ENCODE measurements at places on chromosomes 12 and 14.

DNA sequence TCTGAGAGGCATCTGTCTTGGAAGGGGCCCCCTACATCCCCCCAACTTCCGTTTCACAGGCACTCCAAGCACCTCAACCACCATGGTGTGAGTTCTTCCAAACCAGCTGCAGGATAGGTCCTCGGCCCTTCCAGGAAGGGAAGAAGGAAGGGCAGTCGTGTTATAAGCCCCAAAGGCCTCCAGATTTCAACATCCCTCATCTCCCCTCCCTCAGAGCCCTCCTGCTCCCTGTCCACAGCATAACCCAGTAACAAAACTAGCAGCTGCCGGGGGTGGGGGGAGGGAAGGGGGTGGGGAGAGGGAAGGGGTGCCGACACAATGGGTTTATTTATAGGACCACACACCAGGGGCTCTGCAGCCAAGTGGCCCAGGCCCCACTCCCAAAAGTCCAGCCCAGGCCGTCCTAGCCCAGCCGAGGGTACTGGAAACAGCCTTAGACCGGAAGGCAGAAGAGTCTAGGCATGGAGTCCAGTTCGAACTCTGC is 18.3 kb downstream of the NCKAP5L start:
- peak overlapping the region; percentile 55 for H3K27ac ChIP-seq
- DNase-seq, result no peak
- no peak overlapping the region for H3K4me3 ChIP-seq
- no peaks in the 10 kb centered on the region for H3K36me3 ChIP-seq
- H3K4me1 ChIP-seq, result peaks cover 13% of the 10 kb centered on the region

DNA sequence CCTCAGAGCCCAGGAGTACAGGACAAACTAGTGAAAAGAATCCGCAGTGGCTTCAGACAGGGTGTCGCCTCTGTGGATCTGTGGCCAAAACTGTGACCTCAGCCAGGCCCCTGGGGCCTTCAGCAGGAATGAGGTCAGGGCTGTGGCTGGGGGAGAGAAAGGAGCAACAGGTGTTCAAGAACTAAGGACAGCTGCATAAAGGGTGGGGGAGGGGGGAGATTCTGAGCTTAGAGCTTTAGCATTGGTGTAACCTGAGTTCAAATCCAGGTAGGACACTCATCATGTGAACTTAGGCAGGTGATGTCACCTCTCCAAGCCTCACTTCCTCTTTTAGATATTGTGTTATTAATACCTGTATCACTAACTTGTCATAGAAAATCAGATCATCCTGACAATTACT is 40.9 kb upstream of the CORO1C start:
- peaks cover 3% of the 10 kb centered on the region for H3K4me1 ChIP-seq
- no peak for DNase-seq
- H3K27ac ChIP-seq, result no peak overlapping the region
- H3K27me3 ChIP-seq, result peaks cover 6% of the 10 kb centered on the region

GRCh38 chr14:57391517-57392195 is 1.3 kb downstream of the NAA30 start:
- H3K4me3 ChIP-seq, result peak overlapping the region; percentile 78
- peaks cover 48% of the 10 kb centered on the region for H3K4me1 ChIP-seq
- no peaks in the 10 kb centered on the region for H3K27me3 ChIP-seq
- no peak for DNase-seq
- peaks cover 33% of the 10 kb centered on the region for H3K36me3 ChIP-seq
- peak overlapping the region; percentile 49 for H3K27ac ChIP-seq

DNA sequence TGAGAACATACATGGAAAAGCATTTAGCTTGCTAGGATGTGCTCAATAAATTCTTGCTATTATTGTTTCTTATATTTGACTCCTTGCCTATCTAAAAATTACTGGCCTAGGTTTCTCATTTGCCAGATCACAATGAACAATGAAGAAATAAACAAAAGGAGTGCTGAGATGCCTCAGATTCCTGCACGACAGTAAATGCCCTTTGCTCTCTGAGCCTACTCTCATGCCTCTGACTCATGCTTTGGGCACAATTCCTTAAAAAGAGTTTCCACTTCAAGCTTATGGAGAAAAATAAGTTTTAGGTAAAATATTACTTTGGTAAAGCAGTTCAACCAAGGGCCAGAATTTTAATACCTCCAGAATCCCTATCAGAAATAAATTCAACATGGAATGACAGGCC is 30.9 kb downstream of the GRIN2B start:
- DNase-seq, result no peak
- no peak overlapping the region for H3K27ac ChIP-seq
- no peaks in the 10 kb centered on the region for H3K36me3 ChIP-seq
- H3K27me3 ChIP-seq, result no peaks in the 10 kb centered on the region
- no peak overlapping the region for H3K4me3 ChIP-seq

- H3K27ac ChIP-seq, result no peak overlapping the region
- H3K4me3 ChIP-seq, result no peak overlapping the region
- no peak for DNase-seq
- H3K27me3 ChIP-seq, result peaks cover 51% of the 10 kb centered on the region
- H3K4me1 ChIP-seq, result no peaks in the 10 kb centered on the region
- no peaks in the 10 kb centered on the region for H3K36me3 ChIP-seq
These were observed 38.5 kb downstream of the SPTB start for GRCh38 chr14:64841121-64841651.

DNA sequence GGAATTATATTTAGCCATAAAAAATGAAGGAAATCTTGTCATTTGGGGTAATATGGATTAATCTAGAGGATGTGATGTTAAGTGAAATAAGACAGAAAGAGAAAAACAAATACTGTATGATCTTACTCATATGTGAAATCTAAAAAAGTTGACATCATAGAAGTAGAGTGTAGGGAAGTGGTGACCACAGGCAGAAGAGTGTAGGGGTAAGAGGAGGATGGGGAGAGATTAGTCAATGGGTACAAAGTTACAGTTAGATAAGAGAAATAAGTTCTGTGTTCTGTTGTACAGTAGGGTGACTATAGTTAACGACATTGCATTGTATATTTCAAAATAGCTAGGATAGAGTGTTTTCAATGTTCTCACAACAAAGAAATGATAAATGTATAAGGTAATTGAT is 87.0 kb downstream of the TSHR start:
- no peak for DNase-seq
- no peak overlapping the region for H3K27ac ChIP-seq
- no peaks in the 10 kb centered on the region for H3K36me3 ChIP-seq

GRCh38 chr12:10362828-10363657 is 26.8 kb downstream of the KLRK1 start:
- H3K27me3 ChIP-seq, result no peaks in the 10 kb centered on the region
- H3K4me1 ChIP-seq, result peaks cover 34% of the 10 kb centered on the region
- H3K27ac ChIP-seq, result peak overlapping the region; percentile 59
- peaks cover 60% of the 10 kb centered on the region for H3K36me3 ChIP-seq

DNA sequence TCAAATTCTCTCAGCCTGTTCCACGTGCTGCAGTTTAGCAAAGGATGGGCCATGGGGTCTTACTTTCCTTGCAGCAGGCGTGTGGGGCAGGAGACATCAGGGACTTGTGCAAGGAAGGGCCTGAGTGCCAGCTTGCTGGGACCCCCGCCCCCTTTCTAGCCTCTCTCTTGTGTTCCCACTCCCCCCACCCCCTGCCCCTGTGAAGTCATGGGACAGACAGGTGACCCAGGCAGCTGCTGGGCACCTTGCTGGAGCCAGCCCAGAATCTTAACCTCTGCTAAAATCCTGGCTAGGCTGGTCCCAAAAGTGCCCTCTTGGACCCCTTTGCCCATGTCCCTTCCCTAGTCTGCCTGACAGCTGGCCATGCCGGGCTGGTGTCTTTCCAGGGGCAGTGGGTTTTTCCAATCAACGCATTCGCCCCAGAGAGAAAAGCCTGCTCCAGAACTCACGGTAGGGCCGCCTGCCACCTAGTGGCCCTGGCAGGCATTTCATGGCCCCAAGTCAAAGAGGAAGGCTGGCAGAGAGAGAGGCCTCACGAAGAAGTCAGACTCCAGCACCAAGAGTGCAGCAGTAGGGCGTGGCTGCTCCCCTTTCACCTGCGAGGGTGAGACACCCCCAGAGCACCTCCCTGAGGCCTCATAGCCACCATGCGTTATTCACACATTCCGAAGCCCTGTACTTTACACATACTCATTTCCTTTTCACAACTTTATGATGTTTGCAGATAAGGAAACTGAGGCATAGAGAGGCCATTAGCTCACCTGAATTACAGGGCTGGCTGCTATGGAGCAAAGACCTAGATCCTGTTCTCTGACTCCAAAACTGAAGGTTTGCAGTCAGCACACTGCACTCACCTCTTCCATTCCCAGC is 67.4 kb downstream of the LGMN start:
- peak; percentile 77 for DNase-seq
- no peaks in the 10 kb centered on the region for H3K27me3 ChIP-seq
- H3K4me3 ChIP-seq, result no peak overlapping the region
- peak overlapping the region; percentile 72 for H3K27ac ChIP-seq

GRCh38 chr14:45359746-45360145 is 106.7 kb upstream of the MIS18BP1 start:
- H3K27ac ChIP-seq, result no peak overlapping the region
- H3K4me3 ChIP-seq, result no peak overlapping the region
- no peak for DNase-seq
- H3K27me3 ChIP-seq, result no peaks in the 10 kb centered on the region
- no peaks in the 10 kb centered on the region for H3K4me1 ChIP-seq

DNA sequence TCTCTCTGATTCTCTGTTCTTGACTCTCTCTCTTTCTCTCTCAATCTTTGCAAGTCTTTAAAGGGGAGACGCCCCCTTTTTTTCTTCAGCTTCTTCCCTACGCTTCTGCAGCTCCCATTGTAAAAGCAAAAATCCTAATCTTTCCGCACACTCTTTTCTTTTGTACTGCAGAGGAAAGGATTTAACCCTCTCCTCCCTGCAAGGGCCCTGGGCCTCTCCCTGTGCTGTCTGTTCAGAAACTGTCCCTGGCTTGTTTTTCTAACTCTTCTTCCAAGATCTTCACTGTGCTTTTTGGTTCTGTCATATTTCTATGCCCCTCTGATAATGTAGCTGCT is 10.9 kb upstream of the SALL2 start:
- H3K27ac ChIP-seq, result no peak overlapping the region
- H3K4me1 ChIP-seq, result peaks cover 5% of the 10 kb centered on the region
- DNase-seq, result no peak
- H3K27me3 ChIP-seq, result peaks cover 55% of the 10 kb centered on the region
- no peak overlapping the region for H3K4me3 ChIP-seq

DNA sequence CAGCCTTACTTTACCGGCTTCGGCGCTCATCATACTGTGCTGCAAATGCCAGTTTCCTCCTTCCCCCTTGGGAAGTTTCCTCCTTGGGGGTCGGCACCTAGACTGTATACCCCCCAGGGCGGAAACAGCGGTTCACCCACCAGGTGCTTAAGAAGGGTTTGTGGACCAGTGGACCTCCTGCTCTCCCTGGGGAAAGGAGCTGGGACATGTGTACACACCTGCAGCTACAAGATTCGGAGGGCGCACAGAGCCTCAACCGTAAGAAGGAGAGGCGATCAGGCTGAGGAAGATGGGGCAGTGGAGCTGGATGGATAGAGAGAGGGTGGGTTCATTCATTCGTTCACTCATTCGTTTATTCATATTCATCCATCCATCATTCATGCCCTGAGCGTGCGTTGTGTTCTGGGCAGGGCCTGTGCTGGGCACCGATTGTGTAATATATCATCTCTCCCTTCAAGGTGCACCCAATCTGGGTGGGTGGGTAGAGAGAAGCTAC is 717 bp upstream of the ZNF839 start:
- H3K27ac ChIP-seq, result peak overlapping the region; percentile 91
- no peaks in the 10 kb centered on the region for H3K27me3 ChIP-seq
- peak overlapping the region; percentile 84 for H3K4me3 ChIP-seq
- peaks cover 61% of the 10 kb centered on the region for H3K4me1 ChIP-seq

- H3K4me3 ChIP-seq, result no peak overlapping the region
- peaks cover 2% of the 10 kb centered on the region for H3K27me3 ChIP-seq
- H3K36me3 ChIP-seq, result no peaks in the 10 kb centered on the region
- no peak overlapping the region for H3K27ac ChIP-seq
These were observed 152.8 kb upstream of the PARP11 start for GRCh38 chr12:4026020-4026358.

DNA sequence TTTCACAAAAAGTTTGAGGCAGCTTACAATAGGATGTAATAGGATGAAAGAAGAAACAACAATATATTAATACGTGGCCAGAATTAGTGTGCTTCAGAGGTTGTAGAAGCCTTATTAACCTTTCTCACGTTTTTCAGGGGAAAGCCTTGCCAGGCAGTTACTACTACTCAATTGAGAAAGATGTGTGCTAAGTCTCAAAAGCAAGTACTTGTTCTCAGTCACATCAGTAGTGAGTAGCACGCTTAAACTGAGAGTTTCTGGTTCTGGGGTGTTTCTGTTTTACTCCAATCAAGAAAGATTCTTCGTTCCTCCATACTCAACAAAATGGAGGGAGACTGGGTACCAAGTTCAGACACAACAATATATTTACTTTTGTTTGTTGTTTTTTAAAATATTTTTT is 38.7 kb downstream of the KLC1 start:
- H3K27me3 ChIP-seq, result no peaks in the 10 kb centered on the region
- no peak overlapping the region for H3K27ac ChIP-seq
- H3K4me1 ChIP-seq, result no peaks in the 10 kb centered on the region
- H3K4me3 ChIP-seq, result no peak overlapping the region

DNA sequence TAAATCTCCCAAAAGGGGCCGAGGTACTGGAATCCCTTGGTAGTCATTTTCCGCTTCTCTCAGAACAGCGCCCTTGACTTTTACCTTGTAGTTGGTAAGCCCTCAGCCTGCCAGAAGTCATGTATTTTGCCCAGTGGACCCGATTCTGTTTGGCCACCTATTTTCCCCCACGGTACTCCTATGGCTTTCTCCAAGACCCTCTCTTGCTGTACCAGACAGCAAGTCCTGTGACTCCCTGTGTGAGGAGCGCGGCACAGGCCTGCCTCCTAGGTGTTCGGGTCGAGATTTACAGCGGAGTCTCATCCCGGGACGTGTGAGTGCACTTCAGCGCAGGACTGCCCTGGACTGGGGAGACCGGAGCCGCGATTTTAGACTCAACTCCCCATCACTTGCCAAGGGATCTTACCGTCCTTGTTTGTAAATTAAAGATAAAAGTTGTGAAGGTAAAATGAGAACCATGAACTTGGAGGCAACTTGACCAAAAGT is 1.1 kb upstream of the MBD6 start:
- H3K27ac ChIP-seq, result peak overlapping the region; percentile 100
- H3K27me3 ChIP-seq, result no peaks in the 10 kb centered on the region
- peaks cover 64% of the 10 kb centered on the region for H3K4me1 ChIP-seq
- DNase-seq, result no peak

GRCh38 chr12:90712671-90713070 is 242.3 kb downstream of the CCER1 start:
- no peaks in the 10 kb centered on the region for H3K36me3 ChIP-seq
- no peaks in the 10 kb centered on the region for H3K27me3 ChIP-seq
- no peak overlapping the region for H3K27ac ChIP-seq
- no peak overlapping the region for H3K4me3 ChIP-seq
- no peak for DNase-seq

DNA sequence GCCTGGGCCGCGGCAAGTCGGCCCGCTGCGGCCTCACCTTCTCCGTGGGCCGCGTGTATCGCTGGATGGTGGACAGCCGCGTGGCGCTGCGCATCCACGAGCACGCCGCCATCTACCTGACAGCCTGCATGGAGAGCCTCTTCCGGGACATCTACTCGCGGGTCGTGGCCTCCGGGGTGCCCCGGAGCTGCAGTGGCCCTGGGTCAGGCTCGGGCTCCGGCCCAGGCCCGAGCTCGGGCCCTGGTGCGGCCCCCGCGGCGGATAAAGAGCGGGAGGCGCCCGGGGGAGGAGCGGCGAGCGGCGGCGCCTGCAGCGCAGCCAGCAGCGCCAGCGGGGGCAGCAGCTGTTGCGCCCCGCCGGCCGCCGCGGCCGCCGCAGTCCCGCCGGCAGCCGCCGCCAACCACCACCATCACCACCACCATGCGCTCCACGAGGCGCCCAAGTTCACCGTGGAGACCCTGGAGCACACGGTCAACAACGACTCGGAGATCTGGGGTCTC is 226.2 kb upstream of the CRY1 start:
- DNase-seq, result peak; percentile 35
- peaks cover 2% of the 10 kb centered on the region for H3K36me3 ChIP-seq
- H3K27ac ChIP-seq, result peak overlapping the region; percentile 97
- H3K4me1 ChIP-seq, result peaks cover 48% of the 10 kb centered on the region

Measured in activated CD8-positive, alpha-beta T cell treated with anti-CD3 and anti-CD28 coated beads, Interleukin-2, amount 10 ng/mL, durations not matched to agents 7 days and 5 days (primary cell).